ENCODE measurements at places on chromosomes 7 and 10.

GRCh38 chr7:106021151-106022067 lies 58.3 kb downstream of the CDHR3 start:
- peak; percentile 75 for DNase-seq

DNA sequence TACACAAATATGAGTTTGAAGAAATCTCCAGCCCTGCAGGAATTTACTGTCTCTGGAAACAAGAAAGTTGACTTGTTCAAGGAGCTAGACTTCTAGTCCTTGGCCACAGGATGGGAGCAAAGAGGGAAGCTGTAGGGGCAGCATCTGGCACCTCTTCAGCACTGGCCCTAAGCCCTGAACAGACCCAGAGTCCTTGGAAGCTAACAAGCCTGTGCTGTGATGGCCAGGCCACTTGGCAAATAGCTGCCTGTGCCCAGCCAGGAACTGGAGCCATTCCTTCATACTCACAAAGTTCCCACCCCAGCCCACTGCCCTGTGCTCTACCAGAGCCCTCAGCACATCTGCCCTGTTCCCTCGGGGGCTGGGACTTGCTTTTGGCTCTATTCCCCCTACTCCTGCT lies 9.4 kb upstream of the COL13A1 start:
- no peak for DNase-seq

DNA sequence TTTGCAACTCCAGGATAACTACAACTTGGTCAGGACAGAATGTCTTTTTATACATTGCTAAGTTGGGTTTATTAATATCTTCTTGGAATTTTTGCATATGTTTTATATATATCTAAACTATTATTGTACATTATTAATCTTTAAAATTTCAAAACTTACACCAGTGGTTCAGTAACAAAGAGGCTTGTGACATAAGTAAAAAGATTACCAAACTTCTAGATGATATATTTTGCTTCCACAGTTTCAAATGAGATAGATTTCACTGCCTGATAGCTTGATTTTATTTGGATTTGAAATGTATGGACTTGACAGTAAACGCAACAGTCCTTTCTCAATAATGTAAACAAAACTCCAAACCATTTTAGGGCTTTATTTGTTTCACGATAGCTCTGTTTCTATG lies 701.2 kb upstream of the IGFBP3 start:
- no peak for DNase-seq

DNA sequence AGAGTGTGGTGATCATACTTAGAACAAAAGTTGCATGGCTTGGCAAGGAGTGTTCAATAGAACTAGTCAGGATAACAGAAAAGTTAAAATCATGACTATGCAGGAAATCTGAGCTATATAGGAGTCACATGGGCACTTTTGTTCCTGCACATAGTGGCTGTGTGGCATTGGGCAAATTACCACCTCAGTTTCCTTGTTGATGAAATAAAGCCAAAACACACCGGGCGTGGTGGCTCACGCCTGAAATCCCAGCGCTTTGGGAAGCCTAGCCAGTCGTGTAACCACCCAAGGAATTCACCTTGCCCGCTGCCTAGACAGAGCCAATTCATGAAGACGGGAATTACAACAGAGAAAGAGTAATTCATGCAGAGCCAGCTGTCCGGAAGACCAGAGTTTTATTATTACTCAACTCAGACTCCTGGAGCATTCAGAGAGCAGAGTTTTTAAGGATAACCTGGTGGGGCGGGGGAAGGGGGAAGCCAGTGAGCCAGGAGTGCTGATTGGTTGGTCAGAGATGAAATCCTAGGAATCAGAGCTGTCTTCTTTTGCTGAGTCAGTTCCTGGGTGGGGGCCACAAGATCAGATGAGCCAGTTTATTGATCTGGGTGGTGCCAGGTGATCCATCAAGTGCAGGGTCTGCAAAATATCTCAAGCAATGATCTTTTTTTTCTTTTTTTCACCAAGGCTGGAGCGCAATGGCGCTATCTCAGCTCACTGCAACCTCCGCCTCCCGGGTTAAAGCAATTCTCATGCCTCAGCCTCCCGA lies 6.4 kb upstream of the MKRN1 start:
- DNase-seq, result no peak

DNA sequence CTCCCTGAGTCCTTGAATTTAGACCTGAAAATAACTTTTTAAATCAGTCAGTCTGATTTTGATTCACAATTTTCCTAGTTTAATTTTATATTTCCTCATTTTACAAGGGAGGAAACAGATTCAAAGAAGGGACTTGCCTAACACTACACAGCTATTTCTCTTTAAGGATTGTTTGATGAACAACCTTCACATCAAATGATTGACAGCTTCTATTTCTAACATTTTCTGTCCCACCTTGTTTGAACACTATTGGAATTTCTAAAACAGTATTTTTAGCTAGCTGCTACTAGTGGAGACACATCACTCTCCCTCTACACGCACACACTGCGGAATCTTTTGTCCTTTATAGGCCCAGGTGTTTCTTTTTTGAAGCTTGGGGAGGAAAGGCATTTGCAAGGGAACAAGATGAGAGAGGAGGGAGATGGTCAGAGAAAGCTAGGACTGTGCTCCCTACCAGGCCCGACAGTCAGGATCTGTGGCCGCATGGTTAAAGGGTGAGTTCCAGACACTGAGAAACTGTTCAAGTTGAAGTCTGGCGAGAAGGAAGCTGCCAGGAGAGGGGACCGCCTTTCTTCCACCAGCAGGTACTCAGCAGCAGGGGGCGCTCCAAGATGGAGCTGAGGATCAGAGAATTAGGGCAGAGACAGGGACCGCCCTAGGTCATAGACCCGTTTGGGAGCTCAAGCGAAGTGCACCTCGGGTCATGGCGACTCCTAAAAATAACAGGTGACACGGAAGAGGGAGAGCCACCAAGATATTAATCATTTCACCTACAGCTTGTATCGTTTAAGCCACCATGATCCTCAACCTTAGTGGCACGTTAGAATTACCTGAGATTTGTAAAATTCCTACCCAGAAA lies 49.7 kb downstream of the DNAJC12 start:
- no peak for DNase-seq

DNA sequence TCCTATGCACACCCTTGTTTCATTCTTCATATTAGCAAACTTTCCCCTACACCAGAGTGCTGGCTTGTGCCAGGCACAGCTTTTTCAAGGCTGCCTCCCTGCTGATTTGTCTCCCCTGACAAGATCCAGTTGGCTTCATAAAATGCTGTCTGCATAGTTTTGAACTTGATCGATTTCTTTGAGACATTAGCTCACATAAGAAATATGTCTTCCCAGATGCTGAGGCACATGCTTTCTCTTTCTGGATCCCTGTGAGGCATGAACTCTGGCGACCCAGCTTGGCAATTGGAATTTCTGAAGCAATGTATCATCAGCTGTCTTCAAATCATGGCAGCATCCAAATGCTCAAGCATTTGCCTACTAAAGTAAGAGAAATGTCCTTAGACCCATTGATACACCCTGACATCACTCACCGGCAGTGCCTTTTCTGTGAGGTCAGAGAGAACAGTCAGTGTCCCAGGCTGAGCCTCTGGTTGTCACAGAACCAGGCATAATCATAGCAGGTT lies 616.4 kb upstream of the GHITM start:
- no peak for DNase-seq

DNA sequence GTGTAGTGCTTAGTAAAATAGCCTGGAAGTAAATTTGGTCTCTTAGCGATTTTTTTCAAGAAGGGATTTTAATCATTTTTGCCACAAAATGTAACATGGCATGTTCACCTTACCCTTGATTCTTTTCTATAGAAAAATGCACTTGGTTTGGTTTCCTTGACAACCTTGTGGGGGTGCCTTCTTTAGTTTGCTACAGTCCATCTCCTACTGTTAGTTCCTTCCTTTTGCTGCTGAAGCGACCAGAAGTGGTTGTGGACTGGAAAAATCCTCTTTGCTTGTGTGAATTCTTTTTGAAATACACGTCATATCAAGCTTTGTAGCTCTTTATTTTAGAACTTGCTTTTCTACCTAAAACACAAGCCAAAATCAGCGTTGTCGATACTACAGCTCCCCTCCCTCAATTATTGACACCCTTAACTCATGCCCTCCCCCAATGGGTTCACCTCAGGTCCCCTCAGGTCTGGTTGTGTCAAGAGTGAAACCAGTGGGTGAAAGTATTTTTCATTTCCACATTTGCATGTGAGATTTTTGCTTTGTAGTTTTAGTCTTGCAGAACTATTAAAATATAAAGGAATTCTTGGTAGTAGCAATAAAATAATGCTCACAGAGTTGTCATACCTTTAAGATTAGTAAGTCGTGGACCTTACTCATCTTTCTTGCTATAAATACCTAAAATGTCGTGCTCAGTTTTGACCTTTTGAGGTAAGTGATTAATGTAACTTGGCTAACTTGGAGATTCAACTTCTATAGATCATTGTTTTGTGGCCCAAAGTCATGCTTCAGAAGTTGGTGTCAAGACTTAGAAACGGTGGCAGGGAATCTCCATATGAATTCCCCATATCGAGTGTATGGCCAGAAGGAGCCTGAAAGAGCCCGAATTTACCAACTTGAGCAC lies 1.5 kb downstream of the ACTR3B start:
- no peak for DNase-seq

GRCh38 chr10:35377050-35377728 lies 40.9 kb downstream of the CCNY start:
- DNase-seq, result no peak

- DNase-seq, result no peak
Measured at GRCh38 chr7:150410680-150411346, 31.7 kb downstream of the ZNF775 start.

- no peak for DNase-seq
Measured at GRCh38 chr7:44762726-44763522, 14.3 kb downstream of the ZMIZ2 start.

DNA sequence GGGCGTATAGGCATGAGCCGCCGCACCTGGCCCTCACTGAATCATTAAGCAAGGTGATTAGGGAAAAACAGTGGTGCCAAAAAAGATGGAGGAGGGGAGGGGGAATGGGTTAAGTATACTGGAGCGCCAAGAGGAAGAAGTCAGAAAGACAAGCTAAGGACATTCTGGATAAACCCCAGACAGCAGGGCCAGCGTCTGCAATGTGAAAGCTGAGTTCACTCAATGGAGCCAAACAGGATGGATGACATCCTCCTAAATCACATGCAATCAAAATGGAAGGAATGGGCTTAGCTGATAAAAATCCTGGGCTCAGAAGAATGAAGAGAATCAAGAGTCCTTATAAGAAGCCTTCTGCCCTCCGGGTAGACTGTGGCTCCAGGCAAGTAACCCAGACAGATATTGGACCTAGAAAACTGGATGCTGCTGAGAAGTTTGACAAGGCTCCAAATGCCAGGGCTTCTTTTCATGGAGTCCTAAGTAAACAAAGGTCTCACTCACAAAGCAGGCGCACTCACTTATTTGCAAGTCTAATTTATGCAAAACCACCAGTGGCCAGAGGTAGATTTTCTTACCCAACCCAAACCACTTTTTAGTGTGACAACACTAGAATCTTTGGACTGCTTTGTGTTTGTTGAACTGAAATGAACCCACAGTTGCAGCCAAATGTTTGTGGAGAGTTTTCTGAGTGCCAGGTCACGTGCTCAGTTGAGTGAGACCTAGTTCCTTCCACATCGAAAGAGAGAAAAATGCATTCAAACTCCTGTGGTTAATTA lies 519.1 kb upstream of the AUTS2 start:
- no peak for DNase-seq

DNA sequence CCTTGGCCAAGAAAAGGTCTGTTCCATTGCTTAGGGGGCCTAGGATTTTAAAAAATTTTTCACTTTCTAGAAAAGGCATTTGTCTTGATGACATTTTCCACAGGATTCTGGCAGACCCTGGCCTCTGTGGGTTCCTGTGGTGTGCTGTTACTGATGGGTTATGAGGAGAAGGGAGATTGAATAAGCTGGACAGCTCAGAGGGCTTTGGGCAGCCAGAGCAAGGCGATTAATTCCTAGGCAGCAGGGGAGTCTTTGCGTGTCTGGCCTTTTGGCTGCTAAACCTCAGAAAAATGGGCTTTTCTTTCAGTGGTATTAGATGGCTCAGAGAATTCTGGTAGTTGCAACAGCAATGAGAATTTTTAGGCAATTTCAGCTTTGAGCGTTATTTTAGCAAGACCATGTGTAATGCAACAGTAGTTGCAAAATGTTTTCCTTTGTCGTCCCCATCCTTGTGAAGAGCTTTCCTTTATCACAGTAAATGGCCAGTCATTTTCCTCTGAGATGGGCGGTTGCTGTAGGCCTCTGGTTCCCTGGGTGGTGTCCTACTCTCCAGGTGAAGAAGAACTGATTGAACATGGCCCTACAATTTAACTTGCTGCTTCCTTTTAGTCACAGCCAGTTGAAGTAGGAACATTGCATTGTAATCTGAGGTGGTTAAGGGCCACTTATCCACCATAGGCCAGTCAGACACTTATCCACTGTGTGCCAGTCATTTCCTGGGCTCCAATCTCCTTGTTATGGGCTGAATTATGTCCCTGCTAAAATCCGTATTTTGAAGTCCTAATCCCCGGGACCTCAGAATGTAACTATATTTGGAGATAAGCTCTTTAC lies 43.2 kb downstream of the SH2D4B start:
- no peak for DNase-seq

DNA sequence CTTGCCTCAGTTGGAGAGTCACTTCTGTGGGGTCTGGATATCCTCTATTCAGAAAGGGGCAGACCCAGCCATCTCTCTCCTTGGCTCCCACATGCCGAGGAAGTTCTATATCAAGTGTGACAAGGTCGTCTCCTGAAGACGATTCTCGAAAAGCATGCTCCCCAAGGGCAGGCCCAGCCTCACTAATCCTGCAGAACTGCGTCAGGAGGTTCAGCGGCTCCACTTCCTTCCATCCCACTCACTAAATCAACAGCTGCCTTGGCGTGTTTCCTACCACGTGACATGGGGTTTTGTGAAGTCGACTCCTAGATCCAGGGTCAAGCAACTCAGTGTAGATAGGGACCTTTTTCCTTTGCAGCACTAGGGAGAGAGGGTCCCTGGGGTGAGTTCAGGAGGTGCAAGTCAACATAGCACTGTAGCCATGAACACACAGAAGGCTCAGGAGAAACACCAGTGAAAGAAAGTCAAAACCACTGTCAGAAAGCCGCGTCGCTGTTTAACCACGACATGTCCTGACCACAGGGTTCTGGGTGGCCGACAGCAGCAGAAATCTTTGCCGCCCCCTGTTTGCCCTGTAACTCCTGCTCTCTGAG lies 156.4 kb downstream of the PRPF18 start:
- no peak for DNase-seq

GRCh38 chr10:14040787-14041631 lies 289.7 kb downstream of the FRMD4A start:
- DNase-seq, result no peak

Measured in NCI-H1092 treated with DMSO at 0.1 percent for 48 hours (cell line).